ENCODE measurements at places on chromosomes 5 and 9.

GRCh38 chr5:178143901-178144300, 9.8 kb downstream of the NHP2 start:
- DNase-seq, result no peak

DNA sequence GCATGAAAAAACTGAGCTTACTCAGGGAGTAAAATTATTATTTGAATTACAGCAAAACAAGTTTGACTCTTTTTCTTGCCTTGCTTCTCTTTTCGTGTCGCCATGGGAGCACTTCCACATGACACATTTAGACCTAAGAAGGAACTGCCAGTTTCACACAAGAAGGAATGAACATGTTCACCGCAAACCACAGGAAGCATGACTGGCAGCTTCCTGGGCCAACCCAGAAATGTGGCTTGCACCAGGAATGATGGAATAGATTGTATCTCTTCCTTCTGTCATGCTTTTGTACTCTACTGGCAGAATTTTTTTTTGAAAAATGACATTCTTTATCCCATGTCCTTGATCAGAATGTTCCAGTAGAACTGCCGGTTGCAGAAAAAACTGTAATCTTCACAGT, 32.9 kb upstream of the MAN2A1 start:
- no peak for DNase-seq

GRCh38 chr5:112012104-112012503, 255.1 kb upstream of the NREP start:
- DNase-seq, result no peak

DNA sequence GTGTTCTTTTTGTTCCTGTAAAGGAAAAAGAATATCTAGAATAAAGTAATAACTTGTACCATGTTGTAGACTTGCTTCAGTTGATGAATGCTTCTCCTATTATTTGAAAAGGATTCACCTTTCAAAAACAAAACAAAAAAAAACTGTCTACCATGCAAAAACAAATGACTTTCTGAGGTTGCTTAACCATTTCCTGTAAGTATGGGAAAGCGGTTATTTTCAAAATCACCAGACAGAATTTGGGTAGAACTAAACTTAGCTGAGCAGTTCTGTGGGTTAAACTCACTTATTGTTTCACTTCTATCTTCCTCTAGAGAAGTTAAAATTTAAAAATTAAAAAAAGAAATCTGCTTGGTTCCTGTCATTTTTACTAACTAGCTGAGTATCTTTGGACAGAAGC, 25.2 kb downstream of the LNPEP start:
- no peak for DNase-seq

DNA sequence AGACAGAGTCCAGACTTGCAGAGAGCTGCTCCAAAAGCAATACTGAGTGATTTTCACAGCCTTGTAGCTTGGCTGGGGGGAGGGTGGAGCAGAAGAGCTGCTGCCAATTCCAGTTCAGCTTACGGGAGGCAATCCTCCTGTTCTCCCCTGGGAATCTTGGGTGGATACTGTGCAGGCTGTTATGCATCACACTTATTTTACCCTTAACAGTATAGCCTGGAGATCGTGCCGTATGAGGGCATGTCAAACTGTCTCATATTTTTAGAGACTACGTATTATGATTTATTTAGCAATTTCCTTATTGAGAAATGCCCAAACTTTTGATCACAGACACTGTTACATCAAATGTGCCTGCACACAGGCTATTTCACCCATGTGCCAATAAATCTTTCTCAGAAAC, 85.2 kb downstream of the BASP1 start:
- DNase-seq, result no peak

GRCh38 chr5:125257057-125257972, 510.9 kb upstream of the ZNF608 start:
- DNase-seq, result no peak

Data from GOT3 (cell line).